ENCODE measurements at places on chromosomes 11 and 22.

DNA sequence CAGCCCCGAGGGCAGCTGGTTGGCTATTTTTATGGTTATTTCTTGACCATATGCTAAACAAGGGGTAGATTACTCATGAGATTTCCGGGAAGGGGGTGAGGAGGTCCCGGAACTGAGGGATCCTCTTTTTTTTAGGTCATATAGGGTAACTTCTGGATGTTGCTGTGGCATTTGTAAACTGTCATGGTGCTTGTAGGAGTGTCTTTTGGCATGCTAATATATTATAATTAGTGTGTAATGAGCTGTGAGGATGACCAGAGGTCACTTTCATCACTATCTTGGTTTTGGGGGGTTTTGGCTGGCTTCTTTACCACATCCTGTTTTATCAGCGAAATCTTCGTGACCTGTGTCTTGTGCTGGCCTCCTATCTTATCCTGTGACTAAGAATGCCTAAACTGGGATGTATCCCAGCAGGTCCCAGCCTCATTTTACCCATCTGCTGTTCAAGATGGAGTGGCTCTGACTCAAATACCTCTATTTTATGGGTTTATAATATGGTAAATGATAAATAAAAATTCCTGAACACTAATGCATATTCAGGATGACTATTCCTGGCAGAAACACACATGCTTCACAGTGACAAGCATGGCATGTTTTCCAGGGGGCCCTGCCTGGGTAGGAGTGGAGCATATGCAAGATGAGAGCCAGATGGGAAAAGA is 11.2 kb downstream of the KREMEN1 start:
- DNase-seq: no peak

DNA sequence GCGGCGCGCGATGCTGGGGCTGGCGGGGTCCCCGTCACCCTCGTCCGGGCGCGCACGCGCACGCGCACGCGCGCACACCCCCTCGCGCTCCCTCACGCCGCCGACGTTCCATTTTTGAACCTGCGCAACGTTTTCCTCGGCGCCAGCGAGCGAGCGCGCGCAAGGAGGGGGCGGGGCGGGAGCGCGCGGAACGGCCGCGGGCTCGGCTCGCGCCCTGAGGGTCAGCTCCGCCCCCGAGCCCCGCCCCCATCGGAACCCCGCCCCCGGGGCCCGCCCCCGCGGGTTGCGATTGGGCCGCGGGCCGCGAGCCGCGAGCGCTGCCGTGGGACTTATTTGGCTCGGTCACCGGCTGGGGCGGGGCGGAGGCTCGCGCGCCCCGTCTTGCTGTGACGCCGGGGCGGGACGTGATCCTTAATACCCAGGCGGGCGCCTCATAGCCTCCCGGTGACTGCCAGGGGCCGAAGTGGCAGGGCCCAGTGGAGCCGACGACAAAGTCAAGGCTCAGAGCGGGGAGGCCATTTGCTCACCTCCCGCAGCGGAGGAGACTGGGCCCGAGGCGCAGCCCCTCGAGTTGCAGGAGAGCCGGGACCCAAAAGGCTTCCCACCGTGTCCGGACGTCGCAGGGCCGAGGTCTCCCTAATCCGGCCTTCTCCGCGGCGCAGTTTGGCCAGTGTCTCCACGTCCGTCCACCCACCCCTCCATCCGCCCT is at the start of gene CBX7:
Gene CBX7, minus strand, starts transcription at position 170 of the 709 bp plus-strand sequence. CDS start 236 bp downstream, outside the sequence.
- DNase-seq: peak; percentile 67

- DNase-seq: no peak
These were observed 54.1 kb downstream of the PDHX start for GRCh38 chr11:34970480-34970879.

- DNase-seq: no peak
These were observed 75.7 kb downstream of the JRKL start for GRCh38 chr11:96465512-96465911.

DNA sequence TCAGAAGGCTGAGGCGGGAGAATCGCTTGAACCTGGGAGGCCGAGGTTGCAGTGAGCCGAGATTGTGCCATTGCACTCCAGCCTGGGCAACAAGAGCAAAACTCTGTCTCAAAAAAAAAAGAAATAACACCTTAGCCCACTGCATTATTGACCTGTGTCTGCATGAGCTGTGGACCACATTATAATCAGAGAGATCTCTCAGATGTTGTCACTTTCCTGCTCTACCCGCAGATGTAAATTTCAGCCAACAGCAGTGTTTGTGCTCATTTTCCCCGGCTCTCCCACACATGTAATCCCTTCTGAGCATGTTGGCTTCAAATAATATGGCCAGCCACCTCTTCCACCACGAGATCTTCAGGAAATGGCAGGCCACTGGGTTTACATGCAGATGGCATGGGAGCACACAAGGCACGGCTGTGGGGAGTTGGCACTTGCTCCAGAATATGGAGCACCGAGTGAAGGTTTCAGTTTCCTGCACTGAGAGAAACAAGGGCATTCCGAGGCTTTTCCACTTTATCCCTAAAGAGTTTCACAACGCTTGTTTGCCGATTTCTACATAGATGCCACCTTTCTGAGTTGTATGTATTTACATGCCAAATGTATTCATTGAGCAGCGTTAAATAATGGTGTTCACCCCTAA is 19.7 kb downstream of the CDPF1 start:
- no peak for DNase-seq

GRCh38 chr11:9760193-9760575 is 96.3 kb downstream of the SWAP70 start:
- DNase-seq: no peak

DNA sequence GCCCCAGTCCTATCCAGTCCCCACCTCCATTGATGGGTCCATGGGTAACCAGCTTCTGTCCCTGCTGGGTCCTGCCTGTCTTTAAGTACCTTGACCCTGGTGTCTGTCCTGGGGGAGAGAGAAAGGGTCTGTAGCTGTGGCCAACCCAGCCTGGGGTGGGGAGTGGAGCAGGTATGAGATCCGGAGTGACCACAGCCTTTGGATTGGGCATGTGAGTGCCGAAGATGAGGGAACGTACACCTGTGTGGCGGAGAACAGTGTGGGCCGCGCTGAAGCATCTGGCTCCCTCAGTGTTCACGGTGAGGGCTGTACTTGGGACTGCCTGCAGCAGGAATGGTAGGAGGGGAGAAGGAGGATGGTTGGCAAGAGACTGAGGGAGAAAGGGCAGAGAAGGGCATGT is 5.2 kb downstream of the ROBO3 start:
- no peak for DNase-seq

- DNase-seq: no peak
These were observed 47.0 kb downstream of the PACSIN2 start for GRCh38 chr22:42967933-42968332.

DNA sequence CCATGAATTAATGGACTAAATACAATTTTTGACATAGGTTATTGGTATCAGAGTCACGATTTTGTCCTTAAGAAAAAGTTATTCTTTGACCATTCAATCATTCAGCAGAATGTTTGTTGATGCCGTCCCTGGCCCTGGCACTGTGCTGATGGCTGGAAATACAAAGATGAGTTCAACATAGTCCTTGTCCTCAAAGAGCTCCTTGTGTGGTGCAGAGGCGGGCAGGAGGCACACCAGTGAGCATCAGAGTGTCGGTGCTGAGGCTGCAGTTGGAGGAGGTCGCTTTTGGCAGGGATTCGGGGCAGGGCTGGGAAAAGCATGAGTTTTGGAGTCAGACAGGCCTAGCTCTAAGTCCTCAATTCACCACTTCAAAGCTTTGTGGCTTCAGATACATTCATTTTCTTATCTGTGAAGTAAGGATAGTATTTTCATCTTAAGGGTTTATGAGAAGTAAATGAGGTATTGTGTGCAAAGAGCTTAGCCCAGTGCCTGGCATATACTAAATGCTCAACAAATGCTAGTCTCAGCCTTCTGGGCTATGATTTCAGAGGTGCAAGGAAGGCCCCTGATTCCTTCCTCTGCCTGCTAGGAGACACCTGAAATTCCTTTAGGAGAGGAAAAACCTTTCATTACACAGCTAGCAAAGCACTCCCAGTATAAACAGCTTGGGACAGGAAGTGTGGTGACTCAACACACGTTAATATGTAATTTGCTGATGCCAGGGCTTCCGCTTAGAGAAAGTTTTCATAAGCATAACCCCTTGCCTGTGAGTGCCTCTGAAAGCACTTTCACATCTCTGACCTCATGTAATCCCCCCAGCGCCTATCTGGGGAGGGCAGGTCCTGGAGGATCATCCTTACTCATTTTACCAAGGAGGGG is 113.8 kb downstream of the NECTIN1 start:
- DNase-seq: no peak

GRCh38 chr11:76610871-76611475 is 59.6 kb downstream of the LRRC32 start:
- DNase-seq: no peak

- DNase-seq: no peak
These were observed 12.8 kb downstream of the TTLL12 start for GRCh38 chr22:43173976-43174720.

GRCh38 chr22:49968313-49968830 is 7.8 kb downstream of the PIM3 start:
- no peak for DNase-seq

DNA sequence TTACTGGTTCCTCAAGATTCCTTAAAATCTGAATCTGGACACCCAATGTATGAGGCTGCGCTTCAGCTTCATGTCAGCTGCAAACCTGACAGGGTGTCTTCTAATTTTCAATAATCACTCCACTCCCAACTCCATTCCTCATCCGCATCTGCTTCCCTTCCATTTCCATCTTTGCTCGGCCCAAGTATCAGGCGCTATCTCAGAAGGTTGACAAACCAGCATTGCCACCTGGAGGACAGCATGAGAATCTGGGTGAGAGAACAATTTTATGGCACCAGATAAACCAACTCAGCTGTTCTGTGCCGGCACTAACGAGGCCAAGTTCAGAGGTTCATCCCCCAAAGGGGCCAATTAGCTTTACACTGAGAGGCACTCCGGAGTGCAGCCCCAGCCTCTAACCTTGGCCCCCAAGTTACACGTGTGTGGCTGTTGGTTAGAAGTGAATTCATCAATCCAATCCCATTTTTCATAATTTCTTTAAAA is 79.1 kb upstream of the LMO2 start:
- DNase-seq: no peak

DNA sequence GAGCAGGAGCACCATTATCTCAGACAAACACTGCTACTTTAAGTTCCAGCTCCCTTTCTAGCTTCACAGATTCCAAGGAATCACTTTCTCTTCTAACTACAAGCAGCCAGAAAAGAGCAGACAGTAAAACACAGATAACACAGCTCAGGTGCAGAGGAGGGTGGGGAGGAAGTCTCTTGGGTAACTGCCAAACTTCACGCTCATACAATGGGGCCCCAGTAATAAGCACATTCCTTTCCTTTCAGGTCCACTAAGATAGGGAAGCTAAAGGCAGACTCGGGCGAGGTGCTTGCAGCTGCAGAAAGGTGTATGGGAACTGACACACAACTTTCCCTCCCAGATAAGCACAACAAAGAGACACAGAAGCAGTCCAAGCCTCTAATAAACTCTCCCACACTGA is 69.2 kb upstream of the OR9G4 start:
- DNase-seq: no peak

GRCh38 chr11:114074546-114075343 is 15.2 kb downstream of the ZBTB16 start:
- no peak for DNase-seq

- DNase-seq: no peak
These were observed 29.2 kb upstream of the PGM2L1 start for GRCh38 chr11:74427384-74427886.

GRCh38 chr11:66100272-66101065 is 30.4 kb downstream of the PACS1 start:
- DNase-seq: peak; percentile 15
